ENCODE measurements at places on chromosomes 1 and 21. TPM values are rescaled to one million over a fixed set of nuclear protein-coding genes. Genes with fewer than 3 reads are reported as not detected.

Gene RIMKLA
- 0.61 TPM for total RNA-seq

Gene MATN1
- not detected for total RNA-seq

Gene KRTAP19-1
- total RNA-seq, result not detected

Gene OR10Z1
- total RNA-seq, result not detected

Gene FAAH
- total RNA-seq, result 0.35 TPM

Gene ARV1
- 34.7 TPM for total RNA-seq

Gene PLA2G2F
- not detected for total RNA-seq

Gene FAM110D
- 0.19 TPM for total RNA-seq

Gene KLF17
- 0.74 TPM for total RNA-seq

GRCh38 chr1:201356236-201356635 lies 21.2 kb downstream of the TNNT2 start:
- no peak for DNase-seq

DNA sequence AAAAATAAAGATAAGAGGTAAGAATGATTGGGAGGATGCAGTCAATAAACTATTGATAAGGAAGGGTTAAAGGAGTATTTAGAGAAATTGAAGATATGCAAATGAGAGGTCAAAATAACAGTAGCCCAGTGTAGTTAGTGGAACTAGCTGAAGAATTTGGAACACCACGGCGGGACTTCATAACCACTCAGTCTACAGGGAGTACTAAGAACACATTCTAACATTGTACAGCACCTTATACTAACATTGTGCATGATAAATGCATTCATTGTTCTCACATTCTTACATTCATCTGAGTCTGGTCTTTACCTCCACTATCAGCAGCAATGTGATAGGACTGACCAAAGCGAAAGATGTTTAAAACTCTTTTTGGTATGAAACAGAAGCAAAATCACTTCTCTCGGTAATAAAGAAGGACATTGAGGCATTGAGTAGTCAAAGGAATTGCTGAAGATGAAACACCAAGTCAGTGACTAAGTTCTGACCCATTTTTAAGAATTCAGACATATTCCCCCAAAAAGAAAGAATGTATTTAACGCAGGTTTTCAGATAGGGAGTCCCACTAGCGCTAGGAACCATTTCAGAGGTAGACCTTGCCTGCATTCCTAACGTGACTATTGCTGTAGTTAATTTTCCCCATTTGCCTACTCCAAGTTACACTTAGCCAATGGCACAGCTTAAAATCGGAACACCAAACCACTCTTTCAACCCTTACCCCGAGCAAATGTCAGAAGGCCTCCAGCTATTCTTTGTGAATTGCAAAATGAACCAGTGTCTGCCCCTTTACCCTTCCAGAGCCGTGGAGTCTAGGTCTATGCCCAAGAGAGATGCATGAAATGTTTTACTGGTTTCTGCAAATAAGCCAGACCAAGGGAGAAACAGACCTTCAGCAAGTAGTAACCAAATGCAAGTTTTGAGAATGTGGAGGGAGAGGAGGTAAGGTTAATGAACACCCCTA lies 108.8 kb upstream of the IRF2BP2 start:
- no peak for DNase-seq

DNA sequence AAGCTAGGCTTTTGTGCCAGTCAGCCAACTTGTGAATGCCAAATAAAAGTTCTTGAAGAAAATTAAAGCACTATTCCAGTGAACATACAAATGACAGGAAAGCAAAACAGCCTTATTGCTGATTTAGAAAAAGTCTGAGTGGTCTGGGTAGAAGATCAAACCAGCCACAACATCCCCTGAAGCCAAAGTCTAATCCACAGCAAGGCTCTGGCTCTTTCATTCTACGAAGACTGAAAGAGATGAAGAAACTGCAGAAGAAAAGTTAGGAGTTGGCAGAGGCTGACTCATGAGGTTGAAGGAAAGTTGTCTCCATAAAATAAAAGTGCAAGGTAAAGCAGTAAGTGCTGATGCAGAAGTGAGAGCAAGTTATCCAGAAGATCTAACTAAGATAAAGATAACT lies 65.9 kb downstream of the LHX4 start:
- no peak for DNase-seq

GRCh38 chr21:24424776-24425175 lies 1182.5 kb downstream of the MRPL39 start:
- DNase-seq, result no peak

DNA sequence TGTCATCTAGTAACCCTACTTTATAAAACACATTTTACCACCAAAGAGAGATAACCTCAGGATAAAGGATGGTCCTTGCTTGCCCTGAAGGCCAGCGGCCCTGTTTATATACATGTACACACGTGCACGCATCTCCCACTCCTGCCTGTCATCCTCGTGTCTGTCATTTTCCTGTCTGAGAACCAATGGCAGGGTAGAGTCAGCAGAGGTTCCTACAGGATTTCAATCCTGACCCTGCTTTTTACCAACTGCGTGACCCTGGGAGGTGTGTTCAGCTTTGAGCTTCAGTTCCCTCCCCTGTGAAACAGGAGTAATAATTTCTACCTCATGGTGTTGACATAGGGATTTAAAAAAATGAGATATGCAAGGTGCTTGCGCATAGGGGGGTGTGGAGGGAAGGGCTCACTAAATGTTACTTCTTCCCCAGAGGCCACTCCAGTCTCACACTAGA lies 12.3 kb upstream of the RASSF5 start:
- DNase-seq, result no peak

DNA sequence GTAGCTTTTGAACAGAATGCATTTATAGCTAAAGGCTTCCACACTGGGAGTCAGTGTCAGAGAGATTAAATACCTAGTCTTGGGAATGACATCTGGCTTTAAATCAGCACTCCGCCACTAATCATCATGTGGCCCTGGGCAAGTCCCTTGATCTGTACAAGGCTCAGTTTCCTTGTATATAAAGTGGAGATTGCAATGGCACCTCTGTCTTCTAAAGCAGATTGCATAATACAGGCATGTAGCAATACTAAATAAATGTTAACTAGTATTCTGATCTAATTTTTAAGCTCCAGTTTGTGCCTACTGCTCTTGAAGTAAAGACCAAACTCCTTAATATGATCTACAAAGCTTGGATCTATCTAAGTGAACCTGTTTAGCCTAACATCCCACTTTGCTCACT lies 249.4 kb downstream of the PLPP3 start:
- DNase-seq, result no peak

- DNase-seq, result no peak
Measured at GRCh38 chr1:91827459-91828321, 58.3 kb downstream of the TGFBR3 start.

DNA sequence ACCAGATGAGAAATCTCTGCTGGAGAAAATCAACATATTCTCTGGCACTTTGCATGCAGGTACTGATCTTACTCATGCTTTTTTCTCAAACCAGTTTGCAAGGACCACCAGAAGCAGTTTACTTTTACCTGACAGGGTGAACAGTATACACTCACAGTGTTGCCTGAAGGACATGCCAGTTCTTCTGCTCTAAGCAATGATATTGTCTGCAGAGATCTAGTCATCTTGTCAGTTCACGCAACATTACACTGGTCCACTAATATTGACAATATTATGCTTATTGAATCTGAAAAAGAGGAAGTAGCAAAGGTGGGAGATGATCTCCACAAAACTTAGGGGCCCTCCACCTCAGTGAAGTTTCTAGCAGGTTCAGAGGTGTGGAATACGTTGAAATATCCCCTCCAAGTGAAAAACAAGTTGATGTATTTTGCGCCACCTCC lies 3.8 kb upstream of the S100B start:
- DNase-seq, result no peak

DNA sequence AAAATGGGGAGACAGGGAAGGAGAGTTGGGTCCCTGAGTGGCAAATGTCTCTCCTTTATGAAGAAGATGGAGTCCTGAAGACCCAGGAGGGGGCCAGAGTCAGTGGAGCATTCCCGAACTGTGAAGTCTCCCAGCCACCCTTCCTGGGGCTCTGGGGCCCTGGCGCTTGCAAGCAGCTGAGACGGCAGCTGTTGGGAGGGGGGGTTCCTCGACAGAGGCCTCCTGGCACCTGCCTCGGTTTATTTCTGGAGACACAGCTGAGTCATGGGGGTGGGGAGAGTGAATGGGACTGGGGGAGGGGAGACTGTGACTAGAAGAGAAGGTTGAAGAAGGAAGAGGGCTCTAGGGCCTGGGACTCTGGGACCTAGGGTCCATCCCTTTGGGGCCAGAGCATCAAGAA lies 14.0 kb downstream of the NES start:
- DNase-seq, result no peak

GRCh38 chr1:197797010-197797409 lies 21.7 kb upstream of the DENND1B start:
- DNase-seq, result no peak

GRCh38 chr1:84073266-84073665 lies 70.8 kb upstream of the PRKACB start:
- DNase-seq, result no peak

DNA sequence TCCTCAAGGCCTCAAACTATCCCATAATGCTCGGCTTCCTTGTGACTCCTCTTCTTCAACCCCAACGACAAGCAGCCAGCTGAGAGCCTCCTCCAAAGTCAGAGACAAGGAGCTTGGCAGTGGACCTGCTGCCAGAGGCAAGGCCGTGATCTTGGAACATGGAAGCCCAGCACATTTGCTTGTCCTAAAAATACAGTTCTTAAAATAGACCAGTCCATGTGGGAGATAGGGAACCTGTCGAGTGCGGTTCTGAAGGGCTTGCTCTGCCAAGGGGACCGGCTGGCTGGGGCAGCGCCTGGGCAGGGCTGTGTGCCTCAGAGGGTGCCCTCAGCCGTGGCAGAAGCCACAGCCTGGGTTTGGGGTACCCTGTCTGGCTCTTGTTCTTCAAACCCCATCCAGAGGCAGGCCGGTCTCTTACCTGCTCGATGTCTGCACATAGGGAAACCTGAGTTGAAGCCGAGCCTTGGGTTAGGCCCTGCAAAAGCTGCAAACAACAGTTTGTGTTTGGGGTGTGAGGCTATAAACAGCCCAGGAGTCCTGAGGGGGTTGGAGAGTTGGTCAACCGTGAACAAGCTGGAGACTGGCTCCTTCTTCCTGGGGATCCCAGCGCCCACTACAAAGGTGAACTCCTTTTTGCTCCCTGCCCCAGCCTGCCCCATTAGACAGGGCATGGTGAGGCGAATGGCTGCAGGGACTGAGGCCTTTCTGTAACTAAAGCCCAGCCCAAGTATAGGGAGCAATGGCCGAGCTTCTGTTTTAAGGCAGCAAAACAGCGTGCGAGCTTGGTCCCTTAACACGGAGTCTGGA lies 228.8 kb downstream of the CAMTA1 start:
- no peak for DNase-seq

DNA sequence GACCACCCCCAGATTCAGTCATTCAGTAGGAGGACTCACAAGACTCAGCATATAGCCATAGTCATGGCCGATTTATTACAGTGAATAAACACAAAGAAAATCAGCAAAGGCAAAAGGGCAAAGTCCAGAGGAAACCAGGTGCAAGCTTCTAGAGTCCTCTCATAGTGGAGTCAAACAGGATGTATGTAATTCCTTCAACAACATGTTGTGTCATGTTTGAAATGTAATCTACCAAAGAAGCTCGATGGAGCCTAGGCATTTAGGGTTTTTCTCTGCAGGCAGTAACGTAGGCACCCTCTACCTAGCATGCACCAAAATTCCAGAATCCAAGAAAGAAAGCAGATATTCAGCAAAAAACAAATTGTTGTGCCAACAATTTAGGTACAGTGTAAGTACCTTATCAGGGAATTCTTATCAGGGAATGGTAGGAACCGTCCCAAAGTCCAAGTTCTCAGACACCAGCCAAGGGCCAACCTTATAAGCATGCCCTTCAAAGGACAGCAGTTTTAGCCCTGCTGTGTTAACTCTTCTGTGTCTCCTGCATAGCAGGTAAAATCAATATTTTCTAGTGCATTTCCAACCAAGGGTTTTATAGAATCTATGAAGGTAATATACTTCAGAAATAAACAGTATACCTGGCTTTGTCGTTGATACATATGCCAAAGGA lies 16.1 kb upstream of the SLAMF6 start:
- DNase-seq, result no peak

DNA sequence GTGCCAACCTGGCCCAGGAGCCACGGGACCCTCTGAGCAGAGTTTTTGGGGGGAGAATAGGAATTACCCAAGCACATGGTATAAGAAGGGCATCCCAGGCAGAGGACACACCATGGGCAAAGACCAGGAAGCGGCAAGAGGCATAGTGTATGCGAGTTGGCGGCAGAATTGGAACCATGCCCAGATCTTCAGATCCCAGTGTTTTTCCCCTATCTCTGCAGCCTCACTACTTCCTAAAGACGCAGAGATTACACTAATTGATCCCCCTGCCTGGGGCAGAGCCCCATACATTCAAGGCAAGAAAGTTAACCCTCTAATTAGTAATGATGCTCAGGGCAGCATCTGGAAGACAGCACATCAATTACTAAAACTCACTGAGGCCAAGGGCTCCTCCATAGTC lies 48.2 kb downstream of the SYT2 start:
- DNase-seq, result no peak

DNA sequence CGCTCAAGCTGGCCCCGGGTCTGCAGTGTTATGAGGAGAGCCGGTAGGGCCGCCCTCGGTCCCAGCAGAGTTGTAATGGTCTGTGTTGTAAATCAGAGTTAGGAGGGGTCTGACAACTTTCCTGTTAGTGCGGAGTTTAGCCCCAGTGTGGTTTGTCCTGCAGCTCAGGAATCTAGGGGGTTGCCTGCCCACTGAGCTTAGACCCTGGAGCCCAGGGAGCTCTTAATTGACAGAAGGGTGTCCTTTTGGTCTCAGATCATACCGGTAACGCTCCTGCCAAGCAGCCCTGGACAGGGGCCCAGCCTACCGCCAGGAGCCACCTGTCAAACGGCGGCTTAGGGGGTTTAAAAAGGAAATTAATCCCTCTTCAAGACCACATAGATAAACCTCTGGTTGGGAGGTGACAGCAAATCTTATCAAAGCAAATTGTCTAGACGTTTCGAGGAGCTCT lies 164.4 kb downstream of the DYRK1A start:
- DNase-seq, result no peak

DNA sequence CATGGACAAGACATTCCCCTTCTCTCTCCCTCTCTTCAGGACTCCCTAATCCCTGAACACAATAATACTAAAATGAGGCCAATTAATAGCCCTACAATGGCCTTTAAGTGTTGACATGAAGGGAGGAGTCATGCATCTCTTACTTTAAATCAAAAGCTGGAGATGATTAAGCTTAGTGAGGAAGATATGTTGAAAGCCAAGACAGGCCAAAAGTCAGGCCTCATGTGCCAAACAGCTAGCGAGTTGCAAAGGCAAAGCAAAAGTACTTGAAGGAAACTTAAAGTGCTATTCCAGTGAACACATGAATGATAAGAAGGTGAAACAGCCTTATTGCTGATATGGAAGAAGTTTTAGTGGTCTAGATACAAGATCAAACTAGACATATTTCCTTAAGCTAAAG lies 49.5 kb upstream of the CD46 start:
- DNase-seq, result no peak

DNA sequence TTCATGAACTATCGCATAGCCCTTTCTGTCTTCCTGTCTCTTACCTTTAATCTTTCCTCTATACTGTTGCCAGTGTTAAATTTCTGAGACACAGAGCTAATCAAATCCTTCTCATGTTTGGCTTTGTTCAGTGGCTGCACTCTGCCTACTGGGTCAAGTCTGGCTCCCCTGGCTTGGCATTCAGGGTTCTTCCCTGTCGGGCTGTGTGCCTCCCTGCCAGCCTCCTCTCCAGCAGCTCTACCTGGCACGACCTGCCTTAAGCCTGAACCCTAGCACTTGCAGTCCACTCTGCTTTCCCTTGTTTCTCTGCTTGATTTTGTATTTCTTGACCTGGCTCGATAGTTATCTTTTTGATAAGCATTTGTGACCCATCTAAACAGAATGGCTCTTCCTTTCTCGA lies 26.2 kb upstream of the GPR88 start:
- DNase-seq, result no peak

- DNase-seq, result no peak
Measured at GRCh38 chr1:238912148-238912547, 474.2 kb upstream of the CHRM3 start.

GRCh38 chr1:115069659-115070308 lies 19.5 kb downstream of the TSPAN2 start:
- DNase-seq, result no peak

Data from HT1080 (cell line).